ENCODE measurements at places on chromosomes 4 and X.

GRCh38 chr4:7124689-7125442 is 57.0 kb upstream of the GRPEL1 start:
- no peak for DNase-seq

GRCh38 chr4:15238720-15239119 is 189.1 kb upstream of the C1QTNF7 start:
- peak; percentile 55 for DNase-seq

DNA sequence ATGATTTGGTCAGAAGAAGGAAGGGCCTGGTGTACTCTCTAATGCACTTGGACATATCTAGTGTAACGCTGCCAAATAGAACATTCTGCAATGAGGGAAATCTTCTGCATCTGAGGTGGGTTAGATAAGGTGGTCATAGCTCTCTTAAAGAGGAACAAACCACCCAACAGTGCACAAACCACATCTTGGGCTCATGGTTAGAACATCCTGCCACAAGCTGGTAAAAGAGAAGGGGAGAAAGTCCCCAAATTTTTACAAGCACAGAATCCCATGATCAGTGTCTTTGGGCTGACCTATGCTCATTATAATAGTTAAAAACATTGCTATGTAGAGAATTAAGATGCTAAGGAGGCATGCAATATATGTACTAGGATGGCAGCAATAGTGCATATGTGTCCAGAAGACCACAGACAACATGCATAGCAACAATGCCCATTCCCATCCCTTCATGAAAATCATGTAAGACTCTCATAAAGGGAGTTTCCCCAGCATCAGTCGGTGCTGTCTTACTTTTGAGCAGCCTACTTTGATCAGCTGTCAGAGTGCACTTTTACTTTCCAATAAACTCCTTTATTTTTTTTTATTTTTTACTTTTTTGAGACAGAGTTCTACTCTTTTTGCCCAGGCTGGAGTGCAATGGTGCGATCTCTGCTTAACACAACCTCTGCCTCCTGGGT is 99.7 kb upstream of the SLC7A11 start:
- DNase-seq: no peak

- DNase-seq: no peak
Observed at GRCh38 chr4:174834477-174834876, 5.4 kb upstream of the GLRA3 start.

- no peak for DNase-seq
Observed at GRCh38 chr4:167025670-167026069, 208.6 kb downstream of the SPOCK3 start.

GRCh38 chr4:120082251-120082650 is 15.6 kb upstream of the MAD2L1 start:
- DNase-seq: no peak

- DNase-seq: no peak
Observed at GRCh38 chrX:43741843-43742573, 85.9 kb downstream of the MAOA start.

GRCh38 chrX:15441464-15441863 is 51.7 kb downstream of the PIR start:
- no peak for DNase-seq

- peak; percentile 56 for DNase-seq
Observed at GRCh38 chrX:48540028-48540375, 488 bp downstream of the TBC1D25 start.

GRCh38 chr4:141079393-141079930 is 53.8 kb downstream of the RNF150 start:
- DNase-seq: no peak

- peak; percentile 72 for DNase-seq
Observed at GRCh38 chr4:3013839-3014350, 50.5 kb downstream of the GRK4 start.

GRCh38 chr4:45155081-45155777 is 428.9 kb upstream of the GNPDA2 start:
- DNase-seq: no peak

- no peak for DNase-seq
Observed at GRCh38 chr4:110042545-110043517, 130.1 kb downstream of the EGF start.

DNA sequence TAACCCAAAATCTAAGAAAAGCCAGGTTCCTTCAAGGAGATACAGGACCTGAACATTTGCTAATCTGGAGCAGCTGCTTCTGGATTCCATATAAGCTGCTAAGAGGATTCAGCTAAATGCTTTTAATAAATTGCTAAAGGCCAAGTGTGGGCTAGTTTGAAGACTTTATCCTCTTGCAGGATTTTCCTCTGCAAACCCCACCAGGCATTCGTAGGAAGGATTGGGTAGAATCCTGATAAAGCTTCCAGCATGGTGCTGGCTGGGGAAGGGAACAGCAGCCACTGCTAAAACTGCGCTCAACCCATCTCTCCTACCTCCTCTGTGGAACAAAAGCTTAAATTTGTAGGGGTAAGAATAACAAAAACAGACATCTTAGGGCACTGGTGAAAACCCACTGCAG is 61.3 kb upstream of the TAB3 start:
- no peak for DNase-seq

DNA sequence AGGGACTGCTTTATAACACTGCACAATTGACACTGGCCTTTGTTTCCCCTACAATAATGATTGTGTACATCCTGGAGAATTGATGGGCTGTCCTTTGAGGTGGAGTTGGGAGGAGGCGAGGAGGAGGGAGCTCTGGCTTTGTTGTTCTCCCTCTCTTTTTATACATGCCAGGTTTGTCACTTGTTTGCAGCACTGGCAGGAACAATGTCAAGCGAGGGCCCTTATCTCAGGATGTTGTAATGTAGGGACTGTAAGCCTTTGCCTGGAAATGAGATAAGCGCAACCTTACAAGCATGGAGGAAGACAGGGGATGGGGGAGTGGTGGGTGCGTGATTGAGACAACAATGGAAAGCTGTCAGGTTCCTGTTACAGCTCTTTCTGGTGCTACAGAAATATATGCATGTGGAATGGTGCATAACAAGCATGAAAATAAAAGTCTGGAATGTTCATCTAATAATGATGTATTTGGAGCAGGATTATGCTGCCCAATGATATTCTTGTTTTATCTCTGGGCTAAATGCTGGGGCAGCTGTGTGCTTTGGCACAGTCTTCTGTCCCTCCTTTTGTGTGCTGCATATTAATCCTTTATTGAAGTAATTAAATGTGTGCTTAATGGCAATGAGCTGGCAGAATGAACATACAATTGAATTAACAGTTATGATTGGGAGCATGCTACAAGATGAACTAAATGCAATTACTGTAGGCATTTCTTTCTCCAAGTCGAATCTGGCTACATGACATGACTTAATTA is 294.4 kb downstream of the GPAT3 start:
- DNase-seq: no peak

DNA sequence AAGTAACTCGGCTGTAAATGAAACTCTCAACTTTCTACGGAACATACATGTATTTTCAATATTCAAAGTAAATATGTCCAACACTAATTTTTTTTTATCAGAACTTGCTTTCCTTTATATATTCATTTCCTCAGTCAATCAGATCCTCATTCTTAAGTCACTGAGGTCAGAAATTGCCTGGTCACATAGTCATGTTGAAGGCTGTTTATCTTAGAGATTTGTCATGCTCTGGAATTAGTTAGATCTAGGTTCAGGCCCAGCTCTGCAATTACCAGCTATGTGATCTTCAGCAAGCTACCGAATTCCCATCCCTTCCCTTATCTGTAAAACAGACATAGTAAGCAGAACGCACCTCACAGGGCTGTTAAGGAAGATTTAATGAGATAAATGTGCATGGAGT is 228.8 kb downstream of the SPCS3 start:
- no peak for DNase-seq

DNA sequence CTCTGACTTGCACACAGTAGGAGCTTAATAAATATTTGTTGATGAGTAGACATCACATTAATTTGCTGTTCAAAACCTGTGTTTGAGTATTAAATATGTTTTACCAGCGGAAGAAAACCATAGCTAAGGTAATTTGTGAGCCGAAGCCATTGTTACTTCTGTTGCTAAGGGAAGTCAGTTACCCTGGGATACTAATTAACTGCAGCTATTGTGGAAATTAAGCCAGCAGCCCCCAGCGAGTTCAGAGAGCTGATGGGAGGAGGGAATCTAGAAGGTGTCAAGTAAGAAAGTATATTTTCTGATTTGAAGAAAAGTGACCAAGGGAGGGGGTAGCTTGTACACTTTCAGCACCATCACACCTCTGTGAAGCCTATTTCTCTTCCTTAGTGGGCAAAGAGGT is 76.7 kb upstream of the IGSF1 start:
- DNase-seq: no peak

- peak; percentile 44 for DNase-seq
Observed at GRCh38 chr4:82797405-82798111, 1.0 kb downstream of the SCD5 start.

GRCh38 chr4:86117705-86118302 is 242.0 kb downstream of the MAPK10 start:
- no peak for DNase-seq

GRCh38 chrX:129716507-129716906 is 22.3 kb upstream of the XPNPEP2 start:
- DNase-seq: no peak

DNA sequence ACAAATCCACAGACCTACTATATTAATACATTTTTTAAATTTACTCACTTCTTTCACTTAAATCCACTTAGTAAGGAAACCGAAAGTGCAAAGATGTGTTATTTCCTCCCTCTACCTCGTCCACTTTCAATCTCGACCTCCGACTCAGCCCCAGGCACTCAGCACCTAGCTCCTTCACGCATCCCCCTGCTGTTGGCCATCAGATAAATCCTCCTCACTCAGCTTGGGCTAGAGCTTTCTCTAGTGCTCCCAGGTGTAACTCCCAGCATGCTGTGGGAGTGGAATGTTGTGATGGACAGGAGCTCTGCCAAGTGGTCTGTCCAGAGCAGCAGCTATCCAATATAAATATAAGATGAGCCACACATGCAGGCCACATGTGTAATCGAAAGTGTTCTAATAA is 26.7 kb upstream of the TEC start:
- peak; percentile 64 for DNase-seq

- DNase-seq: no peak
Observed at GRCh38 chrX:551306-551705, 79.3 kb upstream of the SHOX start.

DNA sequence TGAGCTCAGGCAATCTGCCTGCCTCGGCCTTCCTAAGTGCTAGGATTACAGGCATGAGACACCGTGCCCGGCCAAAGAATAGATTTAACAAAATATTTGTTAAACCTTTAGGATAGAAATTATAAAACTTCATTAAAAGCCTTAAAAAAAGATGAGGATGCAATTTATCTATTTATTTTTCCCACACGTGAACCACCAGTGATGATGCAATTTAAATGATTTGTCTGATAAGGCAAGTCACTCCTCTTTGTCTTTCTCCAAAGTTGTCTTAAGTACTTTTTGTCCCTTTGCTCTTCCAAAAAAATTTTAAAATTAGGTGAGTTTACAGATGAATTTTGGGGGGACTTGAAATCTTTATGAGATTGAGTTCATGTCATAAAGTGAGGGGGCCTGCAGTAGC is 58.2 kb downstream of the SLC34A2 start:
- DNase-seq: no peak

DNA sequence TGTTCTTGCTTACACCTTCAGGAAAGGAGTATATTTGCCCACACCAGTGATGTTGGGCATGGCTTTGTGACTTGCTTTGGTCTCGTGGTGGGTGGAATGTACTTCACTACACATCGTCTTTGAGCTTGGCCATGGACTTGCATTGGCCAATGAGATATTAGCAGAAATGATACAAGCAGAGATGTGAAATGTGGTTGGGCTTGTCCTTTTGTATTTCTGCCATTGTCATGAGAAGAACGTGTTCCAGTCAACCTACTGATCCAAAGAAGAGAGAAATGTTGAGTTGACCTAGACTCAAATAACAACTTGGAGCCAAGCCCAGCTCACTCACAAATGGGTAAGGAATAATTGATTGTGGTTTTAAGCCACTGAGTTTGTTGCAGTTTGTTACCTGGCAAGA is 138.4 kb upstream of the ARX start:
- no peak for DNase-seq

- DNase-seq: no peak
Observed at GRCh38 chr4:52201715-52202114, 150.6 kb downstream of the SPATA18 start.

All from GM20000 (cell line).